ENCODE measurements at places on chromosomes 12 and 14.
A peak's percentile ranks its signal among the peaks of the same experiment; 100 is the strongest.

DNA sequence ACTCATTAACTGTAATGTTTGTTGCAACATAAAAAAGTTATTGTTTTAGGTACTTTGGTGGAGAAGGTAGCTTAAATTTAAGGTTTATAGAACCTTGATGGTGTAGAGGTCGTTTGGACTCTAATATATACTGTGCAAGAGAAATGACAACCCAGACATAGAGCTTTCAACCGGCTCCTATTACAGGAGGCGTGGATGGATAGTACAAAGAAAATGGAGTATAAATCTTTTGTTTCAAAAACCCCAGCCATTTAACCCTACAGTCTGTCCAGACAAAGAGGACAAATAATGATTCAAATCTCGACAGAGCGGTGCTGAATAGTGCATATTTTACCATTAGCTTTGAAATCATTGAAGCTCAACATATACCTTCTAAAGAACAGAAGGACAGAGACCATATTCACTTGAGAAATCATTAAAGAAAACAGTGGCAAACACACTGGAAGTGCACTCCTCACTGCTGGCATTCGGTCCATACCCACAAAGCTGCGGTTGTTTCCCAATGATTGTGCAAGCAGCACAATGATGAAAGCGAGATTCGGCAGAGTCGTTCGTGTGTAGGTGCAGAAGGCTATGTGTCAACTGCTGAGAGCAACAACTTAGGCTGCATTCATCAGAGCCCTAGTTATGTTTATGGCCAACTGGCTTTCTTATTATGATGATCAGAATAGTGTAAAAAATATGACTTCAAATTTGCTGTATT, 688.6 kb downstream of the NOVA1 start:
- DNase-seq = no peak

- DNase-seq = no peak
Observed at GRCh38 chr14:74491956-74492775, 939 bp downstream of the NPC2 start.

- no peak for DNase-seq
Observed at GRCh38 chr14:50089208-50089607, 27.2 kb downstream of the VCPKMT start.

DNA sequence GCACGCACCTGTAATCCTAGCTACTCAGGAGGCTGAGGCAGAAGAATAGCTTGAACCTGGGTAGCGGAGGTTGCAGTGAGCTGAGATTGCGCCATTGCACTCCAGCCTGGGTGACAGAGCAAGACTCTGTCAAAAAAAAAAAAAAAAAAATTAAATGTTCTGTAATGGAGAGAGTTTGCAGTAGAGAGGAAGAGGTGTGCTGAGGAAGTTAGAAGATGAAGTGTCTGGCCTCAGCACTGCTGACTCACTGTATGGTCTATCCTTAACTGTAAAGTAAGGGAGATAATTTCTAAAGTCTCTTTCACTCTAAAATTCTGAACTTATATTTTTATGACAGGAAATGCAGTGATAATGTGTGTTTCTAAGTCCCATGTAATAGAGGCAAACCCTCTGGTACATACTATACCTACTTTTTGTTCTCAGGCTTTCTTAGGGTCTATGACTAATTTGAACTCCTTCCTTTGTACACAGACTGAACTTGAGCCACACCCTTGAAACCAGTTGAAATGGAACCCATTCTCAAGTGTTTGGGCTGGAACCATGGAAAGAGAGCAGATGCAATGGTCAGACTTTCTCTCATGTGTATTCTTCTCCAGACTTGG, 278.1 kb upstream of the FAR2 start:
- no peak for DNase-seq

DNA sequence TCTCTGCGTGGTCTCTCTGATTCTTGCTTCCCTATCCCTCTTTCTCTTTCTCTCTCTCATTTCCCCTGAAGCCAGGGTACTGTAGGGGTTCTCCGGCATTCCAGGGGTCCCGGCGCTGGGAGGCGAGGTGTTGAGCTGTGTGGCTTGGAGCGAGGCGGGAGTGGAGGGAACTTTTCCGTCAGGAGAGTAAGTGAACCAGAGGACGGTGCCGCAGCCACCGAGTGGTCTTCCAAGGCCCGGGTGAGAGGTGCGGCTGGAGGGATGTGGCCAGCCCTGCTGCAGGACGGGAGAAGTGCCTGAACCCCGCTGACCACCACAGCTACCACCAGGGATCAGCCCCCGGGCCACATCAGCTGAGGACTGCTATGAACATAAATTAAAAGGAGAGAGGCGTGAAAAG, 68.2 kb upstream of the FAM181A start:
- DNase-seq = no peak

DNA sequence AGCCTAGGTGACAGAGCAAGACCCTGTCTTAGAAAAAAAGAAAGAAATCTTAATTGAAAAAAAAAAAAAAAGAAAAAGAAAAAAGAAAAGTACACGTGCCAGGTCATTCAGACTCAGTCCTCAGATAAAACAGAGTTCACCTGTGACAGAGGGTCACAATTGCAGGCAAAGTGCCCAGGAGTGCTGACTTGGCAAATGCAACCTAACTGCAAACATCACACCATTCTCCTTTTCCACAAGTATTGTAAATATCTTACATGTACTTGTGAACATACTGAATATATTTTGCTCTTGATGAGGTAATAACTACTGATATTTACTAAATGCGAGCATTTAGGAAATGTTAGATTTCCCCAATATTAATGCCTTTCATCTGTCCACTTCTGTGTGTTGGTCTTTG, 9.0 kb upstream of the COL2A1 start:
- DNase-seq = no peak

- DNase-seq = no peak
Observed at GRCh38 chr12:24615967-24616411, 332.9 kb downstream of the BCAT1 start.

DNA sequence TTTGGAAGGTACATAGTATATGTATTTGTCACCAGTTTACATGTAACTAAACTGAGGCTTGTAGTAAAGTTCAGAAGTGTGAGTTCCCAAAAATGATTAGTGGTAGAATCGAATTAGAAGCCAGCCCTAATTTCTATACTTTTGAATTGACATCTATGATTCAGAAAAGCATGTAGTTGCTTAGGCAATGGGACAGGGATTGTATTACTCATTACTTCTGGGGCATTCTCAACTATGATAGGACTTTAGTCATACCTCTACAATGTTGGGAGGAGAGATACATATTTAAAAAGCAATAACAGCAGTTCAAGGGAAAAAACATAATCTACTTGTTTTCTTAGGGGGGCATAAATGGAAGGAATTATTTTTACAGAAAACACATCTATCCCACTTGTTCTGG, 277.9 kb upstream of the E2F7 start:
- no peak for DNase-seq

DNA sequence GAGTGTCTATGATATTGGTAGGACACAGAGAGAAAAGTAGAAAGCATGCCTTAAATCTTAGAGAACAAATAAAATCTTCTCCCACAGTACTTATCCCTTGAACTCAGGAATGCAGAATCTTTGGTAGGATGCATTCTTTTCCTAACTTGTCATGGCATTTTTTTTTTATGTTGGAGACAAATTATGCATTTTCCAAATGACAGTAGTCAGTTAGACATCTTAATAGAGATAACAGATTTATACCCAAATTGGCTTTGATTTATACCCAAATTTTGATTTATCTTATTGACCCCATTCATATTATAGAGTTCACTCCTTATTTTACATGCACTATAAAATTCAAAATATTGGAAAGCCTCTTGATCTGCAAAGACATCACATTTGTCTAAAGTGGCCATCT, 132.9 kb downstream of the CNTN1 start:
- no peak for DNase-seq

- no peak for DNase-seq
Observed at GRCh38 chr12:113298861-113299545, 35.9 kb downstream of the SLC8B1 start.

GRCh38 chr14:69921052-69921451, 41.8 kb downstream of the SMOC1 start:
- no peak for DNase-seq

DNA sequence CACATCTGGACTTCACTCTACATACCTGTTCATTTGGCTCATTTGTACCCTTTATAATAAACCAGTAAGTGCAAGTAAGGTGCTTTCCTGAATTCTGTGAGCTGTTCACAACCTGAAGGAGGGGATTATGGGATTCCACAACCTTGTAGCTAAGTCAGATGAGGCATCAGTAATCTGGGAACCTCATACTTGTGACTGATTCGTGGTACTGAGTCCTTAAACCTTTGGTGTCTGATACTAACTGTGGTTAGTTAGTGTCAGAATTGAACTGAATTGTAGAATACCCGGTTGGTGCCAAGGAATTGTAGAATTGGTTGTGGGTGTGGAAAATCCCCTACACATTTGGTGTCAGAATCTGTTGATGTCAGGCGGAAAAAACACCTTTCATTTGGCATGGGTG, 83.4 kb downstream of the TMX1 start:
- DNase-seq = no peak

DNA sequence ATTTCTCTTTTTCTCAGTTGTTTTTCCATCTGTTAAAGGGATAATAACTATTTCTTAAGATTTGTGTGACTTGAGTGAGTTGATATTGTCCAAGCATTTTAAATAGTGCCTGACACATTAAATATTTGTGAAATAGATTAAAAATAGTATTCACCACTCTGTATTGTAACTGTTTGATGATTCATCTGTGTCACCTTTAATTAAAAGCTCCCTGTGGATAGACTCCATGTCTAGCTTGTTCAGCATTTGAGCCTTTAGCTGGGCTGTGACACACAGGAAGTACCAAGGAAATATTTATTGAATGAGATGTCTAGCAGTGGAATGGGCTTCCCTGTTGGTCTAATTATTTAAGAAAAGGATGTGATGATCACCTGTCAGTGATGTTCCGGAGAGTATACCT, 1.8 kb upstream of the GLIPR1L2 start:
- no peak for DNase-seq

DNA sequence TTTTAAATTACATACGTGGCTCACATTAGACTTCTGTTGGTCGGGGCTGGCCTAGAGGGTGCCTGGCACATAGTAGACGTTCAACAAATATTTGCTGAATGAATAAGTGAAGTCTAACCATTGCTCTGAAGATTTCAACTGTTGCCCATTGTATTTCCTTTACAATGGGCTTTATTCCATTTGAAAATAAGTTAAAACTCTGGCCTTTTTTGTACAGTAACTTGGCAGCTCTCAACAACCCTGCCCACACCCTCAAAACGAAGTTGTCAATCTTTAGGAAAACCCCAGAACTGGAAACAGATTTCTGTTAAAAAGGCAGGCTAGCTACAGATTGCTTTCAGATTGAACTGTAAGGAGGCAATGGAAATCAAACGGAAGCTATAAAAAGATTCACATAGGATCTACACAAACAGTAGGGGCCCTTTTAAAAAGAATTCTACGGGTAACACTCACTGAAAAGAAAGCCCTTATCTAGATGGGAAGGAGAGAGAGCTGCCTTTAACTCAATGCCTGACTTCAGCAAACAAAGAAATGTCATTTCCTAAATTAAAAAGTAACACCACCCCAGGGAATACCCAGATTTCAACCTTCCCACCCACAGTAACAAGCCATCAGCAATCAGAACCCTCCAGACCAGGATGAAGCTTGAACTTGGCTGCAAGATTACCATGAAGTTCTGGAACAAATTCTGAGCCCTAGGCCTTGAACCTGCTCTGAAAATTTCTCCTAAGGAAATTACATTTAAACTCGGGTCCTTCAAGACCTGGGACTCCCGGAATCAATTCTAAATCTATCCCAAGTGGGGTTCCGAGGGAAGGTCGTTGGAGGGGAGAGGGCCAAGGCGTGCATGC, 1.4 kb downstream of the WSB2 start:
- DNase-seq = peak; percentile 15

DNA sequence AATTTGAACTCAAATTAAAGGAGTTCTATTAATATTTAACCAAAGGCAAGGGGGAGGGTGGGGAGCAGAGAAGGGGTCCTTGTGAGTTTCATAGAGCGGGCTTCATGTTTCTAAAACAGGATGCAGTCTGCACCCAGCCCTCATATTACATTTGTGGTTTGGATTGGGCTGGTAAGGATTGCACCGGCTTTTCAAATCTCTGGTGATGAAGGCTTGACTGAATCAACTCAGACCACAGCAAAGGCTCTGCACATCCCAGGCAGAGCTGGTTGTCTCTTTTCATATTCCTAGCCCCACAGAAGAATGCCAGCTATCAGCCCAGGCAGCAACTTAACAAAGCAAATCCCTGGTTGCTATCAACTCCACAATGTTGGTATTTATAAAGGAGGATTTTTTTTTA, 1221.4 kb downstream of the VRK1 start:
- DNase-seq = no peak

DNA sequence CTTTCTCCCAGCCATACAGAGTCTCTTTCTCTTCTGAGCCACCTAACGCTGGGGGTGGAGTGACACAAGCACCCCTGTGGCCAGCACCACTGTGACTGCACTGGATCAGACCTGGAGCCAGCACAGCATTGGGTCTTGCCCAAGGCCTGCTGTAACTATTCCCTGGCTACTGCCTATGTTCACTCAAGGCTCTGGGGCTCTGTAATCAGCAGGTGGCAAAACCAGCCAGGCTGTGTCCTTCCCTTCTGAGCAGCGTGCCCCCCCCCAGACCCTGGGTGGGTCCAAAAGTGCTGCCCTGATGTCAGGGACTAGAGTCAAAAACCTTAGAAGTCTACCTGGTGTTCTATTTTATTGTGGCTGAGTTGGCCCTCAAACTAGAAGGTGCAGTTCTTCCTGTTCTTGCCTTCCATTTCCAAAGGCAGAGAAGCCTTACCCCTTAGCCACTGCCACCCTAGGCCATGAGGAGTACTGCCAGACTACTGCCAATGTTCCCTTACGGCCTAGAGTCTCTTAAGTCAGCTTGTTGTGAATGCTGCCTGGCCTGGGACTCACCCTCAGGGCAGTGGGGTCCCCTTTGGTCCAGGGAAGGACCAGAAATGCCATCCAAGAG, 49.9 kb downstream of the PELI2 start:
- DNase-seq = no peak

DNA sequence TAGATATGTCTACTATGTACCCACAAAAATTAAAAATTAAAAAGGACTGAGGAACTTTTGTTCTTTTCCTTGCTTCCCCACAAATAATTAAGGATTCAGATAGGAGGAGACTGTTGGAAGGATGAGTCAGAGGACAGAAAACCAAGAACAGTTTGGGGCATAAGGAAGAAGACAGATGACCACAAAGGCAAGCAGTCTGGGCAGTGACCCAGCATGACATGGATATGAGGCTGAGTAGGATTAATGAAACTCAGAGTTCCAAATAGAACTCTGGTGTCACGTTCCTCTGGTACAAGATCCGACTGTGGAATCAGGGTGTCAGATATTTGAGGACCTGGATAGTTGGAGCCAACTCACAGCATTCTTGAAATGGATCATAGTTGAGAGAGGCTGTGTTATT, 89.3 kb upstream of the SLC38A4 start:
- DNase-seq = no peak

- no peak for DNase-seq
Observed at GRCh38 chr14:74275241-74275841, 27.4 kb downstream of the ABCD4 start.

DNA sequence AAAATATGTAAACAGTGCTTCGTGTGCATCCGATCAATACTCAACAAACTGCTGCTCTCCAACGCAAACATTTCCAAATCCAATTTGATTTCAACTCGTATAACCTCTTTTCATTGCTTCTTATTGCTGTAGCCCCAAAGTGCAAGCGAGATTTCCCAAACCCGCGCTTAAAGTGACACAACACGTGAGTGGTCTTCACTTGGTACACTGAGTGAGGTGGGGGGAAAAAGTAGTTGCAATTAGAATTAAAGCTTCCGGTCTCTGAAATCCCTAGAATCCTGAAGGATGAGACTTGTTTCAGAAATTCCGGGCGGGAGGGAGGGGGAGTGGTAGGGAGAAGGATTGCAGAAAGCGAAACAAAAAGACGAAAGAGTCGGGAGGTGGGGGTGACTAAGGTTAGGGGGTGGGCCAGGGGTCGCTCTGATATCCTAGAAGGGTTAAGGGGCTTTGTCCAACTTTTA, 387.5 kb downstream of the BCAT1 start:
- DNase-seq = peak; percentile 26
